Anterior cingulate cortex (tissue), 58 donors: ENCODE measurements at places on chromosomes 3 and 15.

- DNase-seq: no peak
Measured at GRCh38 chr3:101816215-101817149, 32.8 kb upstream of the NFKBIZ start.

DNA sequence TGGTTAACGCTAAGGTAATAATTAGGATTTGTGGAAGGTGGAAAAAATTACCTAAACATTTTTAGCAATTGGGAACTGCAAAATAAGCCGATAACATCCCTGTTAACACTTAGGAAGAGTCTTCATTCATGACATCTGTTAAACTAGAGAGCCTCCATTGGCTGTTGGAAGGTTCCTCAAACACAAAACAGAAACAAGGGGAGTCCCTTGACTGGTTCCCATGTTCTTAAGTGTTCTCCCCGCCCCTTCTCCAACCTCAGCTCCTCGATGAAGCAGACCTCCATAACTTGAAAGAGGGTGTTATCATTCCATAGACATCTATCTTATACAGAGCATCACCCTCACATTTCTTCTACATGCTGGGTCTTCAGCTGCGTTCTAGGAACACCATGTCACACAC is 2.5 kb downstream of the SLC22A13 start:
- no peak for DNase-seq

- peak; percentile 52 for DNase-seq
Measured at GRCh38 chr15:40506964-40507571, 36.3 kb downstream of the CHST14 start.

- no peak for DNase-seq
Measured at GRCh38 chr3:184594371-184595001, 32.9 kb downstream of the EPHB3 start.

GRCh38 chr15:60932051-60932915 is 296.8 kb downstream of the RORA start:
- no peak for DNase-seq

- no peak for DNase-seq
Measured at GRCh38 chr15:75349851-75350588, 3.2 kb downstream of the NEIL1 start.
